D721Med (cell line): ENCODE measurements at places on chromosomes 12 and 14.

GRCh38 chr12:16634786-16635185 lies 28.8 kb upstream of the LMO3 start:
- DNase-seq = no peak

DNA sequence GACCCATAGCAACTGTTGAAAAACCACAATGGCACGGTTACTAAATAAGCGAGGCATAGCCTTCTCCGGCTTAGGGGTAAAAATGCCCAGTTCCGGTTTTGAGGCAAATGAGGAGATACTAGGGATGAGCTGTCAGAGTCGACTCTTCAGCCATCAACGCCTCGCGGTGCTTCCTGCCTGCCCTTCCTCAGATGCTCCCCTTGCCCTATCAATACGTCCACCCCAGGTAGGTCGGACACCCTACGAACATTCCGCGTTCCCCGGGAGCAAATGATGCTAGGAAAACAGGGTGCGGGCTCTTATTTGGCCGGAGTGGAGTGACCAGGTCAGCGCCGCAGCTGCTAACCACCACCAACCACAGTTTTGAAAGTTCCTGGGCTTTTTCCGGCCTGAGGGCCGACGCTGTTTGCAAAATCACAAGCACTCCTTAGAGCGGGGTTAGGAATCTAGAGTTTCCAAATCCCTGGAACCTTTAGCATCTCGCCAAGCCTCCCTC lies 1.2 kb downstream of the SRSF9 start:
- no peak for DNase-seq

DNA sequence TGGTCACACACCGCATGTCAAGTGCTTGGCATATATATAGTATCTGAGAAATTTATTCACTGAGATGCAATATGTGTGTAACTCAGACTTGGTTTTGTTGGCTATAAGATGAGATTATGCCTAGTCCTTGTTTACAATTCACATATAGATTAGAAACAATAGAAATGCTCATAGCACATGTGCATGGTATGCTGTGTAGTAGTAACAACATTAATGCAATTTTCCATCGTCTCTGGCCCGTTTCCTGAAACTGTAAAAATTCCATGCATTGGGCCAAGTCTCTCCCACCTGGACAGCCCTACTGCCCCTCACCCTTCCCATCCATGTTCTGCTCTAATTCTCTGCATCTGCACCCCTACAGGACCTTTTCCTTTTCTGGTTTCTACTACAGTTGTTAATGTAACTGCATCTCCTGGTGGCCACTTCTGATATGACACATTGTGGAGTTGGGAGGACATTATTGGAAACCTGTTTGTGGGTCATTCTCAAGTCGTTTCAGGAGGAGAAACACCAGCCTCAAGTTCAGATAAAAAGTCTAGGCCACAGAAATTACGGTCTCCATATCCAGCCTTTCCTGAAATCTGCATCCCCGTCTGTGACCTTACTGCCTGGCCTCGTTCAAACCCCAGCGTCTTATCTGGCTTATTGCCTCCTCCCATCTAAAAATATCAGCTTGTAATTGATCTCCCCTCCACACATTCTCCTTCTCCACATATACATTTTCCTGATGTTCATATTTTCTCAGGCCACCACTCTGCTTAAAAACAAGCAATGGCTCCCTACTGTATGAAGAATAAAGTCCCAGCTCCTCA lies 37.5 kb downstream of the EMP1 start:
- DNase-seq = no peak

GRCh38 chr12:67592228-67593011 lies 56.1 kb upstream of the DYRK2 start:
- no peak for DNase-seq

GRCh38 chr12:124130691-124131591 lies 157.9 kb downstream of the ZNF664 start:
- no peak for DNase-seq

GRCh38 chr12:40045656-40046055 lies 60.2 kb downstream of the SLC2A13 start:
- DNase-seq = no peak

DNA sequence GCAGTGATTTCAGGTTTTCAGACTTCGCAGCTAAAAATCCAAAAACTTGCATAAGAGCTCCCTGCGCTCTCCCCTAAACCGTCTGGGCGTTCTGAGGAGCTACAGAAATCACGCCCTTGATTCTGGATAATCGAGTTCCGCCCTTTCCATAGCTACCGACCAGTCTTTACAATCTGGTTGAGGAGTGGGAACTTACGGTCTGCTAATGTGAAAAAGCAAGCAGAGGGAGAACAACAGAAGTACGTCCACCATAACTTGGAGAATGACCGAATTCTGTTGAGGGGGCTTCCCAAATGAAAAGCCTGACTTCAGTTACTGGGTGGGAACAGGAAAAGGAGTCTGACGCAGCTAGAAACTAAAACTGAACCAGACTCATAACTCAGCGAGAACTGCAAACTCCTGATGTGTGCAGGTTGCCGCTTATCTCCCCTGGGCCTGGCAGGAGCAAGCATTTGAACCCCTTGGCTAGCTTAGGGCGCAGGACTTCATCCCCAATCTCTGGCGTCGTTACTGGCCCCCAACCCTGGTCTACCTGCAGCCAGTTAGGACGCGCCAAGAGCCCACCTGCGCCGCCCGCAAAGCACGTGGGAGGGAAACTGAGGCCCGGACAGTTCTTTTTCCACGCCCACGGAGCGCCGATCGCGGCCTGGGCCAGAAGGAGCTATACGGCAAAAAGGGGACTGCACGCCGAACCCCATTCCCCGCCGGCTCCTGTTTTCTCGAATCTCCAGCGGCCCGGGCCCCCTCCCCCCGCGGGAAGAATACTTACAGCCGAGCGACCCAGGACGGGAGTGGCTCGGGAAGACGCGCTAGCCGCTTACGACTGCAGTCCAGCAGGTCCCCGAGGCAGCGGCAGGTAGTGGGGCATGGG lies 838 bp downstream of the LRIG3 start:
- DNase-seq = no peak

DNA sequence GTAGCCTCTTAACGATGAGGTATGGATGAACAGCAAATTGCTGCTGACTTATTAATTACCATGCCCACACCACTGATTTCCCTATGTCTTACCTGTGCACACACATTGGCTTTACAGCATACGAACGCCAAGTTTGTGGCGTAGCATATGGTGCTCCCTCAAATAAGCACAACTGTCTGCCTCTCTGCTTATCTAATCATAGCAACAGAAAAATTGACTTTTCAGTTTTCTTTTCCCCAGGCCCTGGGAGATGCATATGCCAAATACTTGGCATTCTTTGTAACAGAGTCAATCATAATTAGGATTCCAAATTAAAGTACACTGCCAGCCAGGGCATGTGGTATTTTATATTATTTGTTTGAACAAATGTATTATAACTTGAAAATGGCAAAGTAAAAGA lies 625.5 kb downstream of the DIO2 start:
- no peak for DNase-seq

DNA sequence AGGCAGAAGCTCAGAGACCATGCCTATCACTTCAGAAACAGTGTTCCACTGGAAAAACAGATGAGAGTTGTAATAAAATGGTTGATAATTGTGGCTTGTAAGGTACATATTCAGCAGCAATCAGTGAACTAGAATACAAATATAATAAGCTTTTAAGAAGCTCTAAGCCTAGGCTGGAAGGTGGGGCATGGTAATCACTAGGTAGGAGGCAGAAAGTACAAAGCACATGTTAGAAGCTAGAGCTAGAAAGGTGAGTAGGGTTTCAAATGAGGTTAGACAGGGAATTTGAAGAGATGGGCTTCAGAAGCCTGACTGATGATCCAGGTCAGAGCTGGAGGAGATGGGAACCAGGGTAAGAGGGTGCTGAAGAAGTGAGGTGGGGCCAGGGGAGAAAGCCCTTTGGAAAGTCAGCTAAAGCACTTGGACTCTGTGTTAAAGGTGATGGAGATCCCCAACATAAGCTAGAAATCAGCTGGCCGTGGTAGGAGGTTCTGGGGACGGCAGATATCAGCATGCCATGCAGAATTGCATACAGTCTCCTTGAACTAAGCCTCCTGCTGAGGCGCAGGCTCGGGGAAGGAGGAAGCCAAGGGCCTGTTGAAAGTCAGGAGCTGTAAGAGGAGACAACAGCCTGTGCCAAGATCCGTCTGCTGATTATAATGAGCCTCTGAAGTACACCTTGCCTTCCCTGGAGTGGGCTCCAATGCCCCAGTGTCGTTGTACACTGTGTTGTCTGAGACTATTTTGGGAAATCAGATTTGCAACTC lies 659.4 kb downstream of the BCL11B start:
- no peak for DNase-seq

- no peak for DNase-seq
These were observed 27.4 kb upstream of the CCND2 start for GRCh38 chr12:4246116-4246515.

- no peak for DNase-seq
These were observed 179.9 kb downstream of the PTPN11 start for GRCh38 chr12:112598626-112599025.

DNA sequence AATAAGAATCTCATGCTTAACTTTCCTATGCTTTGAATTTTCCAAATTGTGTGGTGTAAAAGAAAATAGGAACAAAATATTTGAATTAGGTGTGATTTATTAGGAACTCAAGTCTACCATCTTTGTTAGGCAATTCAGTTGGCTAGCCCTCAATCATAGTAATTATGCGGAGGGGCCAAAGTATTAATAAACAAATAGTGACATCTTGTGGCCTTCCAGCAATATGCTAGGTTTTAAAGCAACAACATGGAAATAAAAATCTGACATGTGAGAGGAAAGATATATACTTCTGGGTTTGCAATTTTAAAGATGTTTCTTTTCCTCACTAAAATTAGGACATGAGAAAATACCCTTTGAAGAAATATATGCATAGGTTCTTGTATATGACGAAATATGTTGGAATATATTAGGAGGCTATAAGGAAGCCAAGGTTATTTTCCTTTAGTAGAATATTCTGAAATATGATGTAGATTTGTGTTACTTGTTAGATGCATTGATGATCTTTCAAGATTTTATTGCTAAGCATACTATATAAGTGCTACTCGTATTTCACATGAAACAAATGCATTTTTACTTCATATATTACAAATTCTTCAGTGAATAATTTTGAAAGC lies 200.4 kb downstream of the PTPRO start:
- no peak for DNase-seq

DNA sequence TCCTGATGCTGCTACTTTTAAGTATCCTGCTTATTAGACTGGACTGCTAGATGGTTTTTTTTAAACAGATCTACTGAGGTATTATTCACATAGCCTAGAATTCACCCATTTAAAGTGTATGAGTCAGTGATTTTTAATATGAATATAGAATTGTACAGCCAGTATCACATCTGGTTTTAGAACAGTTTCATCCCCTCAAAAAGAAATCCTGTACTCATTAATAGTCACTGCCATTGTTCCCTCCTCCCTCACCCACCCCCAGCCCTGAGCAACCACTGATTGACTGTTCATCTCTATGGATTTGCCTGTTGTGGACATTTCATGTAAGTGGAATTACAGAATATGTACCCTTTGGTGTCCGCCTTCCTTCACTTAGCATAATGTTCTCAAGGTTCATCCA lies 98.4 kb downstream of the PPP2R5C start:
- DNase-seq = no peak

DNA sequence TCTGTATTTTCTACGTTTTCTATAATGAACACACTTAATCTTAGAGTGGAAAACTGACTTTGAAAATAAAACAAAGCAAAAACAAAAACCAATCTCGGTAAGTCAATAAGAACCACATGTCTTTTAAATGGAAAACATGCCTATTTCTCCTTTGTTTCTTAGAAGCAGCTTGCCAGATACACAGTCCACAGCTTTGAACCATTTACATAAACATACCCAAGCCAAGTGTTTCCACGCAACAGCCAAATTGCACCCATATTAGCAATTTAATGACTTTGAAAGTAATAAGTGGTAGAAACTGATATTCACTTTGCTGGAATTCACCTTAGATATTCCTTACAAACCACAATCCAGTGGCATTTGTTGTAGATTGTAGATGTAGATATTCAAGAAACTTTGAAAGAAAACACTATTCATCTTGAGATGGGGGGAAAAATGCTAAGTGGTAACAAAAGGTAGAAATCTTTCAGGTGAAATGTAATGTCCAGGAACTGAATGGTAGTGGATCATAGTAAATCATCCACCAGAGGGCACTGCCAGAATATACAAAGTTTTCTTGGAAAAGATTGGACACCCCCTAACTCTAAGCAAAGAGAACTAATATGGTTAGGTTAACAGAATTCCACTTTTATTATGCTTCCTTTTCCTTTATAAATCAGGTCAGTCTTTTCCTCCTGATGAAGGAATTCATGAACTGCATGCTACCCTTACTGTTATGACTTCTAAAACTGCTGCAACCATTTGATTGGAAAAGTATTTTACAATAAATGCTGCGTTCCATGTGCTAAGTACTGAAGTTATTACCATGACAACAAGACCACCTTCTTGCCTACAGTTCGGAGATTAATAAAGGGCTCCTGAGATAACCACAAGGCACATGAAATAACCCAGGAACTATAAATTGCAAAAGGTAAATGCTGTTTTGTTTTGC lies 69.8 kb downstream of the RERG start:
- no peak for DNase-seq

DNA sequence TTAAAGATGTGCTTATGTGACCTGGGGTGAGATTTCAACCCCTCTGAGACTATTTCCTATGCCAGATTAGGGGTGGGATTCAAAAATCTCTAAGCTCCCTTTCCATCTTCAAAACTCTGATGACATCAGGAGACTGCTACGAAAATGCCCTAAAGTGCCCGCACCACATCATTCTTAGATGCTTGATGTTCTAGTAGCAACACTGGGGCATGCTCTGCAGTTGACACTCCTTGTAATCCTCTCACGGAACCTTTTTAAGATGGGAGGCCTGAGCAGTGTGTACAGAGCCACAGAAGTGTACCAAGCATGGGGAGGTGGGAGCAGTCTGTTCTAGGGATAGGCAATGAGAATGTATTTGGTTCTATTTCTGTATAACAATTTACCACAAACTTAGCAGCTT lies 12.2 kb downstream of the FOS start:
- DNase-seq = no peak

- DNase-seq = no peak
These were observed 134.2 kb downstream of the ESRRB start for GRCh38 chr14:76510181-76510580.

DNA sequence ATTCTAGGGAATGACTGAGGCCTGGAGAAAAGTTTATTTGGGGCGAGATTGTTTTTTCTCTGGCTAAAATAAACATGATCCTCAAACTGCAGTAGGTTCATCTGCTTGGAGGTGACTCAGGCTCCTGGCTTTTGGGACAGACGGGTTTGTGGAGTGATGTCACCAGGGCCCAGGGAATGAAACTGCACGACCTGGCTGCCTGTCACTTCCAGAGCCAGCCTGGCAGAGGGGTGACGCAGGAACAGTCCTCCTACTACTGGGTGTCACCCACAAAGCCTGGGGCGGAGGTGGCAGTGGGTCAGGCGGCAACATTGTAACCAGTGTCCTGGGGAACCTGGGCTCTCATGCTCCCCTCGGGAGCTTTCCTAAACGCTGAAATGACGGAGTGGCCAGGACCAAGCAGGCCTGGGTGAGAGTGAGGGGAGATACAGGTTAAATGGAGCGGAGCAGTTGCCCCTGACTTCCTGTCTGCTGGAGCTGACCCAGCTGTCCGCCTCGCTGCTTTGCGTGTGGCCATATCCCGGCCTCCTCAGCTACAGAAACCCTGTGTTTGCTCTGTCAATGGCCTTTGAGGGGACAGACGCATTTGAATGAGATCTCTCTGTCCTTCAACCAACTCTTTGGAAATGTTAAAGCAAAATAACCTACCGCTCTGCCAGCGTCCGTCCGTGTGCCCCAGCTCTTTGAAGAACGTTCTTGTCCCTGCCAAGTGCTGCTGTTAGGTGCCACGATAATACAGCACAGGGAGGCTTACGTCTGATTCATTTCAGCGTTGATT lies 6.5 kb downstream of the HIP1R start:
- no peak for DNase-seq
